ENCODE measurements at places on chromosomes 16 and 17. TPM values are rescaled to one million over a fixed set of nuclear protein-coding genes. Genes with fewer than 3 reads are reported as not detected.
A peak's percentile ranks its signal among the peaks of the same experiment; 100 is the strongest.

Gene CFAP97D1
- total RNA-seq = not detected

DNA sequence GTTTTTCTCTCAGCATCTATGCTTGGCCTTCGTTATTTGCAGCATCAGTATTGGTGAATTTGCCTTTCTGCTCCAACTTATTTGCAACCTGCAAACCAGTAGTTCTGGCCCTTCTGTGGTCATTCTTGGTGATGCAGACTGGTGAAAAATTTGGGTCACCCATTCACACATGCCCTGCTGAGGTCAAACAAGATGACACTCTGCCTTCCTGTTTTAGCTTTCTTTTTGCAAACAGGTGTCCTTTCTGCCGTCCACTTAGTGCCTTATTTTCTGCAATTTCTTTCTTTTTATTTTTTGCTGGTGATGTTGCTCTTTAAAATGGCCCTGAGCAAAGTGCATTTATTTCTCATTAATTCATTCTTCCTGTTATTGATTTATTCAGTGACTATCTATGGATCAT is 31.3 kb downstream of the PLCG2 start:
- no peak for DNase-seq

Gene SKA2
- total RNA-seq = 20.9 TPM

DNA sequence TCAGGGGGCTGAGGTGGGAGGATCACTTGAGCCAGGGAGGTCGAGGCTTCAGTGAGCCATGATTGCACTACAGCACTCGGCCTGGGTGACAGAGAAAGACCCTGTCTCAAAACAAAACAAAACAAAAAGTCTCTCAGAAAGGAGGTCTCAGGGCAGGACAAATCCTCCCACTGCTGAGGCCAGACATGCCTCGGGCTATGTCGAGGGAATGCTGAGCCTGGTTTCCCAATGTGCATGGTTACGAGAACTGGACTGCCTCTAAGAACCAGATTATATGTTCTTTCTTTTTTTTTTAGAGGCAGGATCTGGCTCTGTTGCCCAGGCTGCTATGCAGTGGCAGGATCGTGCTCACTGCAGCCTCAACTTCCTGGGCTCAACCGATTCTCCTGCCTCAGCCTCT is 27.6 kb downstream of the TRAP1 start:
- no peak for DNase-seq

- no peak for DNase-seq
These were observed 12.3 kb downstream of the CNTROB start for GRCh38 chr17:7944326-7944725.

Gene C17orf113
- total RNA-seq = 0.89 TPM

DNA sequence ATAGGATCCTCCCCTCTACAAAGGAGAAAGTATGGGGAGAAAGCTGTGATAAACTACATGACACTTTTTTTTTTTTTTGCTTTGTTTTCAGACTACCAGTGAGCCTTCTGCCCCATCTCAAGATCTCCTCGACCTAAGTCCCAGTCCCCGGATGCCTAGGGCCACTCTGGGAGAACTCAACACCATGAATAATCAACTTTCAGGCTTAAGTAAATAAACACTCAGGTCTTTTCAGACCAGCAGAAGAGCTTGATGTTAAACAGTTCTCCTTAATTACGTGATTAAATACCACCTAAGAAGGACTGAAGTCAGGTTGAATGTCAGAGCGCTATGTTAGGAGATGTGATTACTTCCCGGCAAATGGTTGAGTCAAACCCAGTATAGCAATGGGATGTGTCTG is 31.4 kb downstream of the COX11 start:
- no peak for DNase-seq

DNA sequence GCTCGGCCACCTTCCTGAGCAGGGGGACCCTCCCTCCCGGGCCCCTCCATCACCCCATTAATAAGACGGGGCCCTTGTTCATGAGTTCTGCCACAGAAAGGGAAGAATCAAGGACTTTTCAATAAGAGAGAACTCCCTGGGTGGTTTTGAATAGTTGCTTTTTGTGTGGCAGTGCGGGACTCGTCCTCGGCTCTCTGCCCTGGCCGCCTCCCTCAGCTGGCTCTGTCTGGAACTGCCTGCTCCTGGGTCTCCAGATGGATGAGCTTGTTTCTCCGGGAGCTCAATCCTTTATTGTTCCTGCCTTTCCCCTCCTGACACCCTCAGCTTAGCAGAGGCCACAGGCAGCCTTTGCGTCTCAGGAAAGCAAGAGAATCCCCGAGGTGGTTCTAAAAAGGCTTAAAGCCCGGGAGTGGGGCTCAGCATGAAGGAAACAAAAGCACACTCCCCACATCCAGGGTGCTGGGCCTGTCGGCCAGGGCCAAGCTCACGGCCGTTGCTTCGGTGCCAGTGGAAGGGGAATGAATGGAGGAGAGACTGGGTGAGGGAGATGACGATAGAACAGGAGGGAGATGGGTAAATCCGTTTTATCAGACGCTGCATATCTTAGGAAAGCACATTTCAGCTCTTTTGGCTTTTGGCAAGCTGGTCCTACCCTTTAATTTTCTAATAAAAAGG is 60.2 kb downstream of the RAI1 start:
- DNase-seq = no peak

GRCh38 chr17:40478486-40478885 is 22.9 kb downstream of the TNS4 start:
- no peak for DNase-seq

DNA sequence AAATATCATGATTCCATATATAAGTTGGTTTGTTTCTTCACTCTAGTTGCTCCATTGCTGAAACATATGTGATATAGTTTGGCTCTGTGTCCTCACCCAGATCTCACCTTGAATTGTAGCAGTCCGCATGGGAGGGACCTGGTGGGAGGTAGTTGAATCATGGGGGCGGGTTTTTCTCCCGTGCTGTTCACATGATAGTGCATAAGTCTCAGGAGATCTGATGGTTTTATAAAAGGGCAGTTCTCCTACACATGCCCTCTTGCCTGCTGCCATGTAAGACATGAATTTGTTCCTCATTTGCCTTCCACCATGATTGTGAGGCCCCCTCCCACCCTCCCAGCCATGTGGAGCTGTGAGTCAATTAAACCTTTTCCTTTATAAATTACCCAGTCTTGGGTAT is 915.5 kb downstream of the KCNJ2 start:
- no peak for DNase-seq

DNA sequence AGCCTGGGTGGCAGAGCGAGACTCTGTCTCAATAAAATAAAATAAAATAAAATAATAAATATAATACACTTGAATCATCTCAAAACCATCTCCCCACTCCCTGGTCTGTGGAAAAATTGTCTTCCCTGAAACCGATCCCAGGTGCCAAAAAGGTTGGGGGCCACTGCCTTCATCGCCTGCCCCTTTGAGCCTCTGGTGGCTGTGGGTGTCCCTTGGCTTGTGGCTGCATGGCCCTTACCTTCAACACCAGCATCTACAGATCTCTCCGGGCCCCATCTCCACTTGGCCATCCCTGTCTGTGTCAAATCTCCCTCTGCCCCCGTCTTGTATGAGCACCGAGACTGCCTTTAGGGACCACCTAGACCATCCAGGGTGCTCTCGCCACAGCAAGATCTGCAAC is 177.3 kb downstream of the SEC14L1 start:
- no peak for DNase-seq

- no peak for DNase-seq
These were observed 1314.9 kb downstream of the CDH11 start for GRCh38 chr16:63806794-63807506.

GRCh38 chr16:81198635-81199034 is 39.9 kb upstream of the BCO1 start:
- no peak for DNase-seq

DNA sequence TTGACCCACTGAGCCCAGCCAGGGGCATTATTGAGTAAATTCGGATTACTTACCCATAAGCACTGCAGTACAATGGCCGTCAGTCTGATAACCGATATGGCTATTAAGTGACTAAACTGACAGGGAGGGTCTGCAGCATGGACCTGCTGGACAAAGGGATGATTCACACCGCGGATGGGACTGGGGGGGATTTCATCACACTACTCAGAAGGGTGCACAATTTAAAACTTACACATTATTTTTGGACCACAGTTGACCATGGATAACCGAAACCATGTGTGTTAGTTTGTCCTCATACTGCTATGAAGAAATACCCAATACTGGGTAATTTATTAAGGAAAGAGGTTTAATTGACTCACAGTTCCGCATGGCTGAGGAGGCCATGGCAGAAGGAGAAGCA is 106.5 kb downstream of the ABCC6 start:
- no peak for DNase-seq

DNA sequence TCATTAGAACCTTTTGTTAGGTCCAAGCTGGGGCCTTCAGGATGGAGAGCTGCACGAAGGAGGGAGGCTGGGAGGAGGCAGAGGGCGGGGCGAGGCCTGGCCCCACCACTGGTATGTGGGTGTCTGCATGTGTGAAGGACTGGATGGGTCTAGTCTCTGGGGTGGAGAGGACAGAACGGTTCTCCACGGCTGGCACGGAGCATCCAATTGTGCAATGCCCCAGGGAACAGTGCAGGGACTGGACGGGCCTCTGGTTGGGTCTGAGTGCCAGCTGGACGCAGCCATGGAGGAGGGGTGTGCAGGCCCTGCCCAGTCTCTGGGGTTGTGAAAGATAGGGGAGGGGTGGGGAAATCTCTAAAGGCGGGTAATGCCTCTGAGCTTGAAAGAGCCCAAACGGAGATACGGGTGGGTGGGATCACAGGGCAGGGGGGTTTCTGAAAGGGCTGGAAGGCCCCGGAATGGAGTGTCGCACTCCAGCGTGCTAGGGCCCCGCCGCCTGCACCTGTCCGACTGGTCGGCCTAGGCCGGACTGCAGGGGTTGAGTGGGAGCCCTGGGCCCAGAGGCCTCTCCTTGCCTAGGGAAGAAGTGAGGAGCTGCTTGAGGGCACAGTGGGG is 1.6 kb downstream of the PPL start:
- DNase-seq = peak; percentile 90

GRCh38 chr16:17555176-17555575 is 84.4 kb upstream of the XYLT1 start:
- no peak for DNase-seq

Data from lower lobe of right lung (tissue), 2 donors.